ENCODE measurements at places on chromosomes 3 and 15.

GRCh38 chr3:10557781-10558373 is 52.5 kb upstream of the ATP2B2 start:
- DNase-seq: no peak

DNA sequence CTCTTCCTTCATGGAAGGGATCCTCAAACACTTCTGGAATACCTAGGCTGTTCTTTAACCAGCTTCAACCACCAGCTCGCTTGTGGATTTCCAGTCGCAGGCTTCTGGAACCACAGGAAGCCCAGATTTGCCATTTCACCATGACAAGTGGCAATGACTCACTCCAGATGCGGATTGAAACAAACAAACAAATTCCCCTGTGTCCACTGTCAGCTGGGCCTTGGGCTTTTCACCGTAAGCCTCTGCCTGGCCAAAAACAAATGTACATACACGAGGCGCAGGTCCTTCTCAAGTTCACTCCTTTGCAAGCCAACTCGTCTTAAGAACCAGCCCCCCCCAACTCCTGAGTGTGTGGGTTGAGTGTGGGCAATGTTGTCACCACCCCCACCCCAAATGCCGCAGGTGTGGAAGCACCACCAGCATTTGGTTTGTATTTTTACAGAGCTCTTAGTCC is 8.8 kb downstream of the BCL6 start:
- no peak for DNase-seq

GRCh38 chr15:37100966-37101215 is 542 bp upstream of the MEIS2 start:
- no peak for DNase-seq

DNA sequence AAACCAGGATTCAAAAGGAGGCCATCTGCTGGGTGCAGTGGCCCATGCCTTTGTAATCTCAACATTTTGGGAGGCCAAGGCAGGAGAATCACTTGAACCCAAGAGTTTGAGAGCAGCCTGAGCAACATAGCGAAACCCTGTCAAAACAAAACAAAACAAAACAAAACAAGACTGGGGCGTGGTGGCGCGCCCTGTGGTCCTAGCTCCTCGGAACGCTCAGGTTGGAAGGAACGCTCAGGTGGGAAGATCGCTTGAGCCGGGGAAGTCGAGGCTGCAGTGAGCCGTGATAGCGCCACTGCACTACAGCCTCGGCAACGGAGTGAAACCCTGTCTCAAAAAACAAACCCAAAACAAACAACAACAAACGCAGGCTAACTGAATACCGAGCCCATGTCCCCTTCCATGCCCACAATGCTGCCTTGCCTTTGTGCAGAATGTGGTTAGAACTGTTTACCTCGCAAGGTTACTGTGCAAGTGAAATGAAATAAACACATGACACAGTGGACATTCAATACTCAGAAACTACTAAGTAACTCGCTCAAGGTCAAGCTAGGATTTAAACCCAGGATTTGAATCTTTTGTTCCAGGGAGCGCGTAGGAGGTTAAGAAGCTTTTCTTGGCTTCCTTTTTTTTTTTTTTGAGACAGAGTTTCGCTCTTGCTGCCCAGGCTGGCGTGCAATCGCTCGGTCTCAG is 766 bp upstream of the EMC4 start:
- no peak for DNase-seq

GRCh38 chr15:89888214-89888804 is 5.5 kb downstream of the AP3S2 start:
- no peak for DNase-seq

All from cerebellar nuclear complex (tissue), 1 donor.